Stimulated activated CD8-positive, alpha-beta memory T cell treated with anti-CD3 and anti-CD28 coated beads, Interleukin-4, amount 100 ng/mL, for 4 hours (primary cell): ENCODE measurements at places on chromosomes 12 and 14.
A peak's percentile ranks its signal among the peaks of the same experiment; 100 is the strongest.

- DNase-seq = no peak
Observed at GRCh38 chr12:68056300-68056699, 67.1 kb downstream of the IFNG-AS1 start.

DNA sequence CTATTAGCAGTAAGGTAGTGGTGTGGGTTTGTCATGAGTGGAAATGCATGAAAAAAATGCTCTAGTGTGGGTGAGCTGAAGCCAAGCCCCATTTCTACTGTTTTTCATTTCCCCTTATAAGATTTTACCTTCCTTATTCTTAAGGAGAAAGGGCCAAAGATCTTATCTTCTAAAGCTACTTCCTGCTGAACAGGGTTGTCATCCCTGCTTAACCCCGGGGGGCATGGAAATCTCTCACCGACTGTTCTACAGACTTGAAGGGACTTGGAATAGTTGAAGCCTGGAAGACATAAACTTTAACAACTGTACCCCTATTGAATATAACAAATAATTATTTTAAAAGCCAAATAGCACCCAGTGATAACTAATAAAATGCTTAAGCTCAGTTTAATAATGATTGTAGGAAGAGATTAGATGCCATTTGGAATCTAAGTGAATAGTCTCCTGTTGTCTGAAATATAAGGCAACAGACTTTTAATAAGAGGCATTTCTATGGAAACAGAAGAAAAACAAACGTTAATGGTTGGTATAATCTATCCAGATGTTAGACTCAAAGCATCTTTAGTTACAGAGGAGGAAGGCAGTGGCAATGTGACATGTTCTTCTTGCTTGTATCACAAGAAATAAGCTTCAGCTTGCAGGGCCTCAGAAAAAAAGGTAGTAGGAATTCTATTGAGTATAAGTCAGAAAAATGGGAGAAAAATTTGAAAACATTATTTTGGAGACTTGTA is 1.8 kb upstream of the GMFB start:
- DNase-seq = no peak

GRCh38 chr14:72868500-72868899 is 25.4 kb downstream of the DPF3 start:
- DNase-seq = no peak

DNA sequence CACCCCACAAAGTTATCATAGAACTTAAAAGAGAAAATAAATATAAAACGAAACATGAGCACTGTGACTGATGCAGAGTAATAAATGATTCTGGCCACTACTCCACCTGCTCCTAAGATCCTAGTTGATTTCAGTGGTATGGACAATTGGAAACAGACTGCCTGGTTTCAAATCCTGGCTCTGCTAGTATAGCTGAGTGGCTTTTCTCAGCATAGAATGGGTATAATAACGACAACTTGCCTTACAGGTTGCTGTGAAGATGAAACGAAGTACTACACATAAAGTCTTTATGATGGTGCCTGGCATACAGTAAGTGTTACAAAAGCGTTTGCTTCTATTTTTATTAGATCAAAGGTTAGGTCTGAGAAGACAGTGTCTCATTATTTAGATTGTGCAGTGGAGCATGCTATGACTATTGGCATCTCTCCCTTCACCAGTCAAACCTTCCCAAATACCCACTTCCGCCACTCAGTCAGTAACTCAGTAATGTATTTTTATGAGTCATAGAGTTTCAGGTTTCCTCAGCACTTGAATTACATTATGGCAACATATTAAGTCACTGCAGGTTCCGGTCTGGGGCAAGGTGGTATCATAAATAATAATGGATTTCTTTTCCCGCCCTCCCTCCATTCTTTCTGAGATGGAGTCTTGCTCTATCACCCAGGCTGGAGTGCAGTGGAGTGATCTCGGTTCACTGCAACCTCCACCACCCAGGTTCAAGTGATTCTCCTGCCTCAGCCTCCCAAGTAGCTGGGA is 29.7 kb upstream of the NR2C1 start:
- DNase-seq = no peak

- DNase-seq = no peak
Observed at GRCh38 chr14:63214417-63215196, 10.4 kb downstream of the RHOJ start.

DNA sequence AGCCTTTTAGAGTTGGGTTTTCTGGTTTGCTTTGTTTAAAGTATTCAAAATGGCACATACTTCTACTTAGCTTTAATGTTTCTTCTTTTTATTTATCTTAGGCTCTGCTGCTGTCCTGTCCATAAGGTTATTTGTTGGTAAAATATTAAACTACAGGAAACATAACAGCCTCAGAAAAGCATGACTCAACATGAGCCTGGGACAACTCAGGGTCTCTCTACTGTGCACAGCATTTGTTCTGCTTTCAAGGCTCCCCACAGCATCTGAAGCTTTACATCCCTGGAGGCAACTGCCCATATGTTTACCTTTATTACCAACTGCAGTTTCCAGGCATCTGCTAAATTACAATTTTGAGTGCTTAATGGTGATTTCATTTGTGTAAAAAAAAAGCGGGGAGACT is 954.2 kb upstream of the FBXO33 start:
- DNase-seq = no peak

DNA sequence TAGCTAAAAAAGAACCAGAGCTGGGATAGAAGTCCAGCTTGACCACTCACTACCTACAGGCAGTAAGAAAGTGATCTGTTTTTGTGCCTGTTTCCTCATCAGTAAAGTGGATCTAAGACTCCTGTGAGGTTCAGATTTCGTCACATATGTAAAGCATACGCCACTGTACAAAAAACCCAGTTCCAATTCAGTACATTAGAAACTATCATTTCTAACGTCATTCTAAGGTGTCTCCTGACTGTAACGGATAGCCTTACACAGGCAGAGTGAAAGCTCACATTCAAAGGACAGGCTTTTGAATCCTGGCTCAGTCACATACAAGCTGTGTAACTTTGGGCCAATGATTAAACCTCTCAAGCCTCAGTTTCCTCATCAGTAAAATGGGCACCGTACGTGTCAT is 3.5 kb downstream of the SLC15A4 start:
- DNase-seq = no peak

- DNase-seq = no peak
Observed at GRCh38 chr14:99732436-99733210, 48.5 kb downstream of the CYP46A1 start.

DNA sequence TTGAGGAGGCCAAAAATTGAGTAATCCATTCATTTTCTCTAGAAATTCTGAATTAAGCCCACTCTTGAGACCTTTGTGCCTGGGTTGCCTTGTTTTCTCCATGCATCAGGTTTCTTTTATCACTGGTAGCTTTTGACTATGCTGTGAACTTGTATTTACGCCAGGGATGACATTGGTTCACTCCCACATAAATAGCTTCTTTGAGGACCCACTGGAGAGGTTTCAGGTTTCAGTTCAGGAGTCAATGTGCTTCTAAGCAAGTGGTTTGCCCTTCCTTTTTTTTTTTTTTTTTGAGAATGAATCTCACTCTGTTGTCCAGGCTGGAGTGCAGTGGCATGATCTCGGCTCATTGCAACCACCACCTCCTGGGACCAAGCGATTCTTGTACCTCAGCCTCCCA is 10.2 kb upstream of the SLC17A8 start:
- no peak for DNase-seq

- no peak for DNase-seq
Observed at GRCh38 chr14:99612071-99612737, 8.2 kb upstream of the CCDC85C start.

- DNase-seq = no peak
Observed at GRCh38 chr12:90899456-90900182, 55.4 kb downstream of the CCER1 start.

- DNase-seq = no peak
Observed at GRCh38 chr12:104596898-104597843, 140.4 kb downstream of the CHST11 start.

GRCh38 chr12:130044991-130045621 is 117.2 kb upstream of the FZD10 start:
- DNase-seq = no peak

- DNase-seq = no peak
Observed at GRCh38 chr12:120640861-120641833, 721 bp downstream of the CABP1 start.

DNA sequence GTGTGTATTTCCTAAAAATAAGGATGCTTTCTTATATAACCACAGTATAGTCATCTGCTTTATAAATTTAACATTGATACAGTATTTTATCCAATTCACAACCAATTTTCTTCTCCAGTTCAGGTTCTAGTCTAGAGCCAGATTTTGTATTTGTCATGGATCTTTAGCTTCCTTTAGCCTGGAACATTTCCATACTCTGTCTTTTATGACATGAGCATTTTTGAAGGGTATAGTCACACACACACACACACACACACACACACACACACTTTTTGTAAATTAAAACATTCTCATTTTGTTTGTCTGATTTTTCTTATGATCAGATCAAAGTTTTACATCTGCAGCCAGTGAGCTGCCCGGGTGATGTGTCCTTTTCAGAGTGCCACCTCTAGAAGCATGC is 25.4 kb downstream of the CGRRF1 start:
- DNase-seq = no peak

GRCh38 chr12:18446061-18446644 is 184.8 kb downstream of the PIK3C2G start:
- DNase-seq = no peak

DNA sequence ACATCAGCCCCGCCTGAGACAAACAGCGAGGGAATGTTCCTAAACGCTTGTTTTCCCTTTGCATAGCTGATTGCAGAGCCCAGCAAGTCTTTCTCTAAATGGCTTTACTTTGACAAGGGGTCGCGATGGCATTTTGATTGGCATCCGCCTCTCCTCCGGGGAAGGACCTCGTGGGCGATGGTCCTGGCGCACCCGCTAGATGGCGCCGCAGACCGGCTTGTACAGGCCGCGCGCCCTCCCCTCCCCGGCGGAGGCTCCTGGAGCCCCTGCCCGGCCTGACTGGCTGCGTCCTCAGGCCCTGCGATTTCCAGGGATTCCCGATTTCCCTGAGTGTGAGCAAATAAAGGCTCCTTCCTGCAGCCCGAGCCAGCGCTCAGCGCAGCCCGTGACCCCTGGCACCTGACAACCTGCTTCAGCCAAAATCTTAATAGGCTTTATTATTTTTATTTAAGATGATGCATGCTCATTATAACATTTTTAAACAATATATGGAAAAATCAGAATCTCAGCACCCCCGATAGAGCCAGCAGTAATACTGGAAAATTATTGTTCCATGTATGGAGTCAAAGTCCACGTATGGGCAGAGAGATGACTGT is 468.3 kb downstream of the AACS start:
- no peak for DNase-seq

DNA sequence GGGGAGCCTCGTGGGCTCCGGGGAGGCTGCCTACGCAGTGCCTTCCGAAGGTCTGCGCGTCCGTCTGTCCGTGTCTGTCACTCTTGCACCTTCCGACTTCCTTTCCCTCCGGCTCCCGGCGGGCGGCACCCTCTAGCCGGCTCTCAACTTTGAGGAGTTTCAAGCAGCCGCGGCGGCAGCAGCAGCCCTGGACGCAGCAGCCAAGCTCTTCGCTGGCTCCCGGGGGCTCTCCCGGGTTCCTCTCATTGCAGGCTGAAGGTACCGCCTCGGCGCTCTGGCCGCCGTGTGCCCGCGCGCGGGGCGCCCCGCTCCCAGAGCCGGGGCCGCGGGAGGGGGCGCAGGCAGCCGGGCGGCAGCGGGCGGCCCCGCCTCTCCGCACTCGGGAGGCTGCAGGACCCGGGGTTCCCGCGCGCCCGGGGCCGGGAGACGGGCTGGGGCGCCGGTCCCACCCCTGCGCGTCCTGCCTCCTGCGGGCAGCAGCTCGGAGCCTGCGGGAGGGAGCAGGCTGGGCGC is at the start of the genes AMIGO2 and PCED1B:
Gene AMIGO2 (minus strand): TSS at position 492 of the 513 bp plus-strand sequence. CDS start 957 bp downstream, outside the sequence.
Gene PCED1B (plus strand): TSS at position 154 of the 513 bp plus-strand sequence. CDS start 155,443 bp downstream, outside the sequence.
- peak; percentile 27 for DNase-seq

GRCh38 chr12:125148316-125148715 is 83.1 kb downstream of the AACS start:
- DNase-seq = no peak

DNA sequence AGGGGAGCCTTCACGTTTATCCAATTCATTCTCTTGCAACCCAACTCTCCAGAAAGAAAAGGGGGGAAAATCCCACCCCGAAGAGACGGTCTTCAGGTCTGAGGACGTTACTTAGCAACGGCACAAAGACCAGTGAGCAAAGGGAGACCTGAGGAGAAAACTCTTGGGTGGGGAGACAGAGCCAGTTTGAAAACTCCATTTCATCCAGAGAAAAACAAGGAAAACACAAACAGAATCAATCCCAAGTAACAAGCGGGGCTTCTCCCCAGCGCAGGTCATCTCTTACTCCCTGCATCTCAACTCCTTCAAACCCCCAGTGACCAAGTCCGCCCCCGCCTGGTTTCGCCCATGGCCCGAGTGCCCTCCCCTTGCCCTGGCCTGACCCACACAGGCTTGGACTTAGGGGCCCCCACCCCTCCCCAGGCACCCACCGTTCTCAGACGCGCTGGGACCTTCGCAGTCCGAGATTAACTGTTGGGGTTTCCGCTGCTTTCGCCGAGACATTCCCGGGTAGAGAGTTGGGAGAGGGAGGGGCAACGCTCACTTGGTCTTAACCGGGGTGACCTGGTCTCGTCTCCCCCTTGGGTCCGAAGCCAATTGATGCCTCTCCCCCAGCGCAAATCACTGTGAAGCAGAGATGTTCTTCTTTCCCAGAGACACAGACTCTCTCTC is 10.4 kb upstream of the SALL2 start:
- DNase-seq = no peak

DNA sequence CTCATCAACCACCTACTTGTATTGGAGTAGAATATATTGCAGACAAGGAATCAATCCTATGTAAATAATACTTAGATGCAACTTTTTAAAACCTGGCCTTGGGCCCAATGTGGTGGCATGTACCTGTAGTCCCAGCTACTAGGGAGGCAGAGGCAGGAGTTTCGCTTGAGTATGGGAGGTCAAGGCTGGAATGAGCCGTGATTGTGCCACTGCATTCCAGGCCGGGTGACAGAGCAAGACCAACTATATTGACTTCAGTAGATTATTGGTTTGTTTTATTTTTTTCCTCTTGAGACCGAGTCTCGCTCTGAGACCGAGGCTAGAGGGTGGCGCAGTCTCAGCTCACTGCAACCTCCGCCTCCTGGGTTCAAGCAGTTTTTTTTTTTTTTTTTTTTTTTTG is 3.6 kb downstream of the LARP4 start:
- no peak for DNase-seq

DNA sequence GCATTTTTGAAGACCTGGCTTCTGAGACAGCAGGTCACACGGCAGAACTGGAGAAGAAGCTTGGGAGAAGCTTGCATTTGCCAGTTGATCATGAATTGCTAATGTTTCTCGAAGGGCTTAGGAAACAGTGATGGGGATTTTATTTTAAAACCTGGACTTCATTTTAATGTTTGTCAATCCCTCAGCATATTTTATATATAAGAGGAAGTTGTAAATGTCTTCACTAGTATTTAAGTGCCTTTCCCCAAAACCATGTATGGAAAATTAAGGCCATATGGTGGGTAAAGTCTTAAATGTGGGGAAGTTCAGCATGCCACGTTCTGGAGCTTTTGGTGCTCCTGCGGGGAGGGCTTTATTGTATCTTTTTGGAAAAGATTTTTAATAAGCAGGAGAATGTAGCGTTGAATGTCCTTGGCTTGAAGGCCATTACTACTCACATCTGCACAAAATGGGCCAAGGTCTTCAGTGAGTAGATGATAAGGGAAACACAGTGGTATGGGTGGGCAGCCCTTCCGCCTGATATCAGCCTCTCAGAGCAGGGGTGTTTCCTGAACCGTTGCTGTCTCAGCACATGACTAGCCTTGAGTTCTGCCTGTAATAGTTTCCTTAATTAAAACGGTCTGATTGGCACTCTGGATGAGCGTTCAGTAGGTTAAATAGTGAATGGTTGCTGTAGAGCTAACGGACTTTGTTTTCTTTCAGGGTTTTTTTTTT is 511.4 kb downstream of the PCNX1 start:
- no peak for DNase-seq
